ENCODE measurements at places on chromosomes 4 and X. TPM values are rescaled to one million over a fixed set of nuclear protein-coding genes. Genes with fewer than 3 reads are reported as not detected.

GSPT2 gene
- 1.3 TPM for polyA plus RNA-seq

ADAM29 gene
- polyA plus RNA-seq: not detected

MMRN1 gene
- 0.10 TPM for polyA plus RNA-seq

PRRG1 gene
- 2.6 TPM for polyA plus RNA-seq

FAAH2 gene
- not detected for polyA plus RNA-seq

KCND1 gene
- 2.8 TPM for polyA plus RNA-seq

ATP6AP2 gene
- 103 TPM for polyA plus RNA-seq

FGFBP1 gene
- polyA plus RNA-seq: 0.20 TPM

RXFP1 gene
- polyA plus RNA-seq: 1.4 TPM

SPACA5 gene
- polyA plus RNA-seq: not detected

NEUROG2 gene
- not detected for polyA plus RNA-seq

CTAG1A gene
- not detected for polyA plus RNA-seq

GPR173 gene
- under 0.01 TPM for polyA plus RNA-seq

All from aorta (tissue), 5 donors.